ENCODE measurements at places on chromosomes 1 and 21. TPM values are rescaled to one million over a fixed set of nuclear protein-coding genes. Genes with fewer than 3 reads are reported as not detected.

DNA sequence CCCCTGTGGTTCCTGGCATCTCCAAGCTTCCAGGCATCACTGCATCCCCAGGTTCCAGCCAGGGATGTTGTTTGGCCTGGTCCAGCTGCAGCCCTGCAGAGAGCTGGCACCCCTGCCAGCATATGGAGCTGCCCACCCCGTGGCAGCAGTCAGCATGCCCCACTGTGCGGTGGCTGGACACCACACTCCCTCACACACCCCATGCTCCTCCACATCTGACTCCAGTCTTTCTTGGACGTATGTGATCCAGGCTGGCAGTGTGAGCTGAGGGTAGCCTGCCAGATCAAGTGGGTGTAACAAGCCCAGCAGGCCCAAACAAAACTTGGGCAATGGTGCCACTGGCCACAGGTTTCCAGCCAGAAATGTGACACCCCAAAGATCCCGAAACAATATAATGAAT, 620.4 kb downstream of the RWDD3 start:
- DNase-seq: no peak

GRCh38 chr1:69535490-69535889, 32.2 kb upstream of the LRRC7 start:
- no peak for DNase-seq

DNA sequence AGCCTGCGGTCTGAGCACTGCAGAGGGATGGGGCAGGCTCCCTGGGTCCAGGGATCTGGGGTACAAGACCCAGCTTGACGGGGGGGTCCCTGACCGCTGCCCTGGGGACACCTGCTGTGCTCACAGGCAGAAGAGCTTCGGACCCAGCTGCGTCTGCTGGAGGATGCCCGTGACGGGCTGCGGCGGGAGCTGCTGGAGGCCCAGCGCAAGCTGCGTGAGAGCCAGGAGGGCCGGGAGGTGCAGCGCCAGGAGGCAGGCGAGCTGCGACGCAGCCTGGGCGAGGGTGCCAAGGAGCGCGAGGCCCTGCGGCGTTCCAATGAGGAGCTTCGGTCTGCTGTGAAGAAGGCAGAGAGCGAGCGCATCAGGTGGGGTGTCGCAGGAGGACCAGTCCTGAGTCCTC, 25.2 kb downstream of the MFAP2 start:
- DNase-seq: no peak

- DNase-seq: no peak
These were observed 2.1 kb upstream of the OTUD7B start for GRCh38 chr1:150012611-150013010.

DNA sequence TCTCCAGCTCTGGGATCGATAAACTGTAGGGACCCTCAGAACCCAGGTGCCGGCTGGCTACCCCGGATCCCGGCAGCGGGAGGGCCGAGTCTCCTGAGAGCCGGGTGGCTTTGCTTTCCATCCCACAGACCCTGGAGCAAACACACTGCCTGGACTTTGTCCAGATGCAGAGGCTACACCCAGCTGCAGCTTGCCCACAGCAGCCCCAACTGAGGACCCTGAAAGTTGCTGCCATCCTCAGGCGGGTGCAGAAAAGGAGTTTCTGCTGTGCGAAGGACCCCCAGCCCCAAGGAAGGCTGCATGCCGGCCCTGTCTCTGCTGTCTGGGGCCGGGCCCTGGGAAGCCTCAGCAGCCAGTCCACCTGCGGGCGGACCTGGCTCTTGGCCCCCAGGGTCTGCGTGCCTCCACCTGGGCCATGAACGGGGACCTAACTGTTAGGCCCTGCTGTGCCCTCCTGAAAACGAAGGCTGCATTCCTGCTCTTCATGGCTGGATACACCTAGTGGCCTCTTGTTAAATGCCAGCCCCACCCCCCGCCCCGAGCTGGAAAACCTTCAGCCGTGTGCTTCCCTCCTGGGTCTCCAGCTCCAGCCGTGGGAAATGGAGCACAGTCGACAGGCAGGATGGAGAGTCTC, 97.5 kb upstream of the ARHGEF16 start:
- no peak for DNase-seq

GRCh38 chr1:172480431-172480830, 36.6 kb upstream of the PIGC start:
- no peak for DNase-seq

DNA sequence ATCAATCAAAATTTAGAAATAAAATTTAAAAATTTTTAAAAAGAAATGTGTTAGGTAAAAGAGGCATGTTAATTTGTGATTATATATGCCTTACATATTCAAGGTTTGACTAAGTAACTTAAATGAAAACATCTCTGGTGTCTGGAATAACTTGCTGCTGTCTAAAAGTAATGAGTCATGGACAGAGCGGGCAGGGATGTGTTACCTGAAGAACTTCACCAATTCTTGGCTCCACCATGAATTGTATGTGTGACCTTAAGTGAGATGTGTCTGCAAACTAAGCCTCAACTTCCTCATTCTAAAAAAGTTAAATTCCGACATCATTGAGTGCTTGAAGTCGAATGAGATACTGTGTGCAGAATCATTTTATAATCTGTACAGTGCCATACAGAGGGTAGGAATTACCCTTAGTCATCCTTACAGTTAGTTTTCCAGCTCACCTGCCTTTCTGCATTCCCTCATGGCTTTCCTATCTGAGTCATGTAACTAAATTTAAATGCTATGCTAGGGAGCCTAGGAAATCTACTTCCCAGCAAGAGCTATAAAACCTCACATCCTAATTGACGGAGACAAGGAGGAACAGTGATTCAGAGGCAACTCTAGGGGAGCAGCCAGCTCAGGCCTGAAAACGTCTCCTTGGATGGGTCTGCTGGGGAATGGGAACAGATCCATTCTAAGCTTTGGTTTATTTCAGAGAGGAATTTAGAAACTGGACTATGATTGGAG, 100.7 kb upstream of the TSPAN2 start:
- no peak for DNase-seq

DNA sequence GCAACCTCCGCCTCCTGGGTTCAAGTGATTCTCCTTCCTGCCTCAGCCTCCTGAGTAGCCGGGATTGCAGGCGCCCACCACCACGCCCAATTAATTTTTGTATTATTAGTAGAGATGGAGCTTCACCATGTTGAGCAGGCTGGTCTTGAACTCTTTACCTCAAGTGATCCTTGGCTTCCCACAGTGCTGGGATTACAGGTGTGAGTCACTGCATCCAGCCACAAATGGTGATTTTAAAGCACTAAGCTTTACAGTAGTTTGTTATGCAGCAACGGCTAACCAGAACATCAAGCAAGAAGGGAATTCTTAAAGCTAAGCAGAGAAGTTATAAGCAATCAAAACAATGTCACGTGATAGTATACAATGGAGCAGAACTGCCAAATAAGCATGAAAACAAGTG, 65.7 kb downstream of the NVL start:
- no peak for DNase-seq

C8A gene
- not detected for total RNA-seq

S100A14 gene
- total RNA-seq: 6.0 TPM

FAM72A gene
- total RNA-seq: not detected
